Fibroblast of skin of back (primary cell): ENCODE measurements at places on chromosomes 6 and 20.

- peak; percentile 63 for DNase-seq
These were observed 931 bp upstream of the UCKL1 start for GRCh38 chr20:63957004-63957689.

DNA sequence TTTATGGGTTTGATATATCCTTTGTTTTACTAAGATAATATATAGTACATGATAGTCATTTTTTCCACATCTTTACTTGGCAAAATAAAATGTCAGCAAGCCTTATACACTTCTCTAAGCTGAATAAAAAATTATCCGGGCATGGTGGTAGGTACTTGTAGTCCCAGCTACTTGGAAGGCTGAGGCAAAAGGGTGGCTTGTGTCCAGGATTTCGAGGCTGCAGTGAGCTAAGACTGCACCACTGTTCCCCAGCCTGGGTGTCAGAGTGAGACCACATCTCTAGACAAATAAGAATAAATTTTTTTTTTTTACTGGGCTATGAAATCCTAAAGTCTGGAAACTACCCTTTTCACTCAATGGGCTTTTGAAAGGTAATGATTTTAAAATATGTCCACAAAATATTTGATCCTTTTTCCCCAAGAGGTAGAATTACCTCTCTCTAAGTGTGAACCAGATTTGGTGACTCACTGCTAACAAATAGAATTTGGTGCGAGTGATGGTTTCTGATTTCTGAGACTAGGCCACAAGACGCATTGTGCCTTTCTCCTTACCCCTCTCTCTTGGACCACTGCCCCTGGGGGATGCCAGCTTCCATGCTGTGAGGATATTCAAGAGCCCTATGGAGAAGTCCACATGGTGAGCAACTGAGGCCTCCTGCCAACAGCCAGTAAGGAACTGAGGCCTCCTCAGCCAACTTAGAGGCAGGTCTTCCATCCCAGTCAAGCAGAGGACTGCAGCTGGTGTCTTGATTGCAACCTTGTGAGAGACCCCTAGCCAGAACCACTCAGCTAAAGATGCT, 84.2 kb upstream of the ZNFX1 start:
- no peak for DNase-seq

GRCh38 chr20:53678315-53678989, 84.8 kb upstream of the ZNF217 start:
- DNase-seq: no peak

DNA sequence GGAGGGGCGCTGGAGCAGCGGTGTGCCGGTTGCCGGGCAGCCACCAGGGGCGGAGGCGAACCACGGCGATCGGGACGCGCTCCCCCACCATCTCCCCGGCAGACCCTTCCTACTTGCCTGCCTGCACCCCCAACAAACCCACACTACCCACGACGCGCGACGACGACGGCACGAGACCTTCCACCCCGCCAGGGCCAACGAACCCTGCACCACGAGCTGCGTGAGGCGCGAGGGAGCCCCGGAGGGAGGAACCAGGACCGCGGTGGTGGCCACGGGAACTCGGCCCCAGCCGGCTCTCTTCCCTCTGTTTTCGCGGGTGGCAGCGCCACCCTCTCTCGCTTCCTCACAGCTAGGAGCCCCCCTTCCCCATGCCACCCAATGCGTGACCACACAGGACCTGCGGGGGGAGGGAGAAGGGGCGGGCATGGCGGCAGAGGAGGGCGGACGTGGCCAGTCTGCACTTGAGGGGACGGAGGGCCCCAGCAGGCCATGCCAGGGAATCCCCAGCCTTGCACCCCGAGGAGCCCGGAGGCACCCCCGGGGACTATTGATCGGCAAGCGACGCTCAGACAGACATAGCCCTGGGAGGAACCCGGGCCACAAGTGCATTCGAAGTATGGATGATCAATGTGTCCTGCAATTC, 1516.4 kb upstream of the DEFB115 start:
- DNase-seq: no peak

DNA sequence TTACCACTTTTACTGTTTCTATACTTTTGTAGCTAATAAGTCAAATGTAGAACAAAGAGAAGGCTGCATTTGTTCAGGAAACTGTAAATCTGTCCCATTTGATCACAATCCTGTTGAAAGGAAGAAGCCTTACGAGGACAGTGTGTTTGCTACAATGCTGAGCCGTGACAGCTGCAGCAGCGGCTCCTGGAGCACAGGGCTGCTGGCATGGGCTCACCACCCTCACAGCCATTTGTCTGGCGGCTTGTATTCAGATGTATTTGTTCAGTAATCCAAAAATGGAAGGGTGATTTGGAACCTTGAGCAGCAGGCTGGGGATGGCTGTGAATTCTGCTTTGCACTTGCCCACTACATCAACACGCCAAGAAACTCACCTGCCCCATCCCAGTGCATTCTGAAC, 5.7 kb downstream of the TUBB2A start:
- no peak for DNase-seq

- DNase-seq: no peak
These were observed 22.2 kb upstream of the FOXC1 start for GRCh38 chr6:1587546-1587945.

GRCh38 chr6:33740204-33740608, 6.5 kb downstream of the IP6K3 start:
- DNase-seq: no peak

DNA sequence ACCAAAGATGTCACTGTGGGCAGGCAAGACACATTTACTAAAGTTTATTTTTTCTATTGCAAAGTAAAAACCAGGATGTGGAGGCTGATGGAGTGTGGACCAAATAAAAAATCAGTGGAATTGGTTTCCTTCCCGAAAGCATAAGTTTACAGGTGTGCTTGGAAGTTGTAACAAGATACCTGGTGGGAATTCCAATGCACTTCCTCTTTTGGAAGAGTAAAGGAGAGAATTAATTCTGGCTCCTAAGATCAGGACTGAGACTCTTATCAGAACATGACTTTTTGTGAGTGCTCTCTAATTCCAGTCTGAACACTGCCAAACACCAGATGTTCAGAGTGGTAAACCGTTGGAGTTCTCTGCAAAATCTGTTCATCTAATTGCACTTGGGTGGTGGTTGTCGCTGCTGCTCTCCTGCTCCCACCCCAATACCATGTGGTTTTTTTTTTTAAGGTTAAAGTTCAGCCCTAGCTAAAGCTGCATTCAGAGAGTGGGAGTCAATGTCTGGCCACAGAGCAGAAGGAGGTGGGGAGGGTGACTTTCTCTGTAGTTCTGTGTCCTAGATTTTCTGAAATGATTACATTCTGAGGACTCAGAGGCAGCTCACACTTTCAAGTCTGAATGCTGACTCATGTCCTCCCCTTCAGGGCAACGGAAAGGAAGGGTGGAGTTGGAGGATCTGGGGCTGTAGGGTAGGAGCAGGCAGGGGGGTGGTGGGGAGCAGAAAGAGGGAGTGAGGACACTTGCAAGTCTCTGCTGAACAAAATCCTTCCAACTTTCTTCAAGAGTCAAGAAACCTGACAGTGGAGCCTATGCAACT, 275.8 kb upstream of the PRDM1 start:
- peak; percentile 93 for DNase-seq

GRCh38 chr6:86193821-86194220, 551.1 kb upstream of the SYNCRIP start:
- no peak for DNase-seq

DNA sequence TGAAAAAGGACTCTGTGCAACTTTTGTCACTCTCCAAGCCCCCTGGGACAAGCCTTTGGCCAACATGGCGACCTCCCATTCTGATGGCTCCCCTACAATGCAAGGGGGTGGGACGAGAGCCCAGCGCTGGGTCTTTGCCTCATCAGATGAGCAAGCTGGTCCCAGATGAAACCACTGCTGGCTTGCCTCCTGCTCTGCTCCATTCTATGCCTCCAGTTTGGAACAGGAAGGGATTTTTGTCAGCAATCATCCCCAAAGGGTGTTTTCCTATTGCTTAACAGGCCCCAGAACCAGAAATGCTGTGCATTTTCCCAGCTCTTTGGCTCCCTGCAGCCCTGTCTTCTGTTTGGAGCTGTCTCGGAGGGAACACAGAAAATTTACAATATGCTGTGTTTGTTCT, 412.7 kb downstream of the MAFB start:
- no peak for DNase-seq

GRCh38 chr6:36686668-36687513, 8.4 kb downstream of the CDKN1A start:
- no peak for DNase-seq

- no peak for DNase-seq
These were observed 3.9 kb upstream of the PHACTR3 start for GRCh38 chr20:59600472-59600871.

- DNase-seq: peak; percentile 15
These were observed 43.3 kb downstream of the IRAK1BP1 start for GRCh38 chr6:78910591-78911171.

- peak; percentile 93 for DNase-seq
These were observed 24.0 kb upstream of the HDAC2 start for GRCh38 chr6:113994934-113995342.

- no peak for DNase-seq
These were observed 70.0 kb downstream of the FOXC1 start for GRCh38 chr6:1679688-1680068.

- peak; percentile 38 for DNase-seq
These were observed 691.8 kb downstream of the QKI start for GRCh38 chr6:164106345-164106769.

- no peak for DNase-seq
These were observed 11.4 kb downstream of the SYNJ2 start for GRCh38 chr6:157993076-157993475.

DNA sequence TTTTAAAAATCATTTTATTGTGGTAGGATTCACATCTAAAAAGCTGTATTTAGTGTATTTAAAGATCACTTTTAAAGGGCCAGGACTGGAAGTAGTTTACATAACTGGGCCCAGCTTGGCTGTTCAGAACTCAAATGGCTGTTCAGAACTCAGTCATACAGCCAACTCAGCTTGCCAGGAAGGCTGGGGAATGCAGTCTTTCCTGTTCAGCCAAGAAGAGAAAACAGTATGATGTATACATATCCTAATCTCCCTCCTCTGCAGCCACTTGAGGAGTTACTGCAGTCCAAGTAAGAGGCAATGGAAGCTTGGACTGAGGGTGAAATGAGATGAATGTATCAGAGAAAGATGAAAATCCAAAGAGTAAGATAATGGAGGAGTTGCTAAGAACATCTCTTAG, 24.6 kb downstream of the DSTN start:
- DNase-seq: peak; percentile 58

DNA sequence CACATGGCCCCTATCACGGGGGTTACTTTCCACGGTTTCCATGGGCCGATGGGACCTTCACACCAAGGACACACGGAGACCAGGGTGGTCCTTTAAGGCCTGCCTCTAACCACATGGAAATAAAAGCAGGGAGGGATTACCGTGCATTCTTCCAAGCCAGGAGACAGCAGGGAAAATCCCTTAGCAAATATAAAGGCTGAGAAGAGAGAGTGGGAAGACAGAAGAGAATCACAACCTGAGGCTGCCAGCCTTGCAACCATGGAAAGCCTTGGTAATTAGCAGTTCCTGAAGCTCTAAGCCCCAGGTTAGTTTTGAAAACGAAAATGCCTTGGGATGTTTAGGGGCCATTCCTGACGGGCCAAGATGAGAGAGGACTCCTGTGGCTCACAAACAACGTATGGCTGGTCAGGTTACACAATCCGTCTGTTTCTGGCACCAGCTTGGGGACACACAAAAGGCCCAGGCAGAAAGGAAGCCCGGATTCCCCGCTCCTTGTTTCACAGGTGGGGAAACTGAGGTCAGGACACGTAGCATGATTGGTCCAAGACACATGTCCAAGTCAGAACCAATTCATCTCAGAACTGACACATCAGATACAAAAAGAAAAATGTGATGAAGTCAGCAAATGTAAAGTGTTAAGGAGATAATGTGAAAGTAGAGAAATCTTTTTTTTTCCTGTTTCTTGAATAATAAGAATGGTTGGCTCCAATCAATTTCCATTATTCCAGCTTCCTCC, 2.8 kb downstream of the PREX1 start:
- DNase-seq: no peak

- DNase-seq: no peak
These were observed 20.3 kb upstream of the MAPK13 start for GRCh38 chr6:36110050-36110449.
